ENCODE measurements at places on chromosomes 2 and 18. TPM values are rescaled to one million over a fixed set of nuclear protein-coding genes. Genes with fewer than 3 reads are reported as not detected.

DNA sequence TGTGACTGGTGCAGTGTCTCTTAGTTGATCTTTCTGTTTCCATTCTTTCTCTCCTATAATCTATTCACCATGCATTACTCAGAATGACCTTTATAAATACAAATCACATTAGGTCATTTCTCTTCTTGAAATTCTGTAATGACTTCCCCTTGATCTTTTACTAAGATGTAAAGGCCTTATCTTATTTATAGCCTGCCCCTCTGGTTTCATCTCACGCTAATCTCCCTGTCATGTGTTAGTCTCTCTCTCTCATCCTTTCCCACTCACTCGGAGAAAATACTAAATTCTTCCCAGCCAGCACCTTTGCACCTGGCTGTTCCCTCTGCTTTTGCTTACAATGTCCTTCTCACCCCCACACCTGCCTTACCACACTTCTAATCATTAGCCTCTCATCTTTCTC, 530.8 kb downstream of the ADCYAP1 start:
- H3K4me3 ChIP-seq = no peak overlapping the region
- DNase-seq = no peak
- no peaks in the 10 kb centered on the region for H3K27me3 ChIP-seq
- no peaks in the 10 kb centered on the region for H3K36me3 ChIP-seq

DNA sequence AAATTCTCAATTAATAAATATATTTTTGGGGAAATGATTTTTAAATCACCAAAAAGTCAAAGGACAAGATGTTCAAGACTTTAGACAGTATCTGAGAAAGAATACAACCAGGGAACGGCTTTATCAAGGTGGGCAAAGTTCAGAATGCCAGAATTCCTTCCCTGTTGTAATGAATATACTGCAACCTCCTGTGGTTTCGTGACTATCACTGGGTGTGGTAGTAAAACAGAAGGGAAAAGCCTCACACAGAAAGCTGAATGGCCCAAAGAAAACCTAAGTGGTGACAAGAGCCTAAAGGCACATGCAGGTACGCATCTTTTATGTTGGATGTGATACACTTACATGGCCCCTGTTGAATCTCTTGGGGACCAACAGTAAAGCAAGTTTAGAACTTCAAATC, 37.1 kb downstream of the MBD2 start:
- no peak overlapping the region for H3K4me3 ChIP-seq
- DNase-seq = peak; percentile 42
- no peaks in the 10 kb centered on the region for H3K4me1 ChIP-seq
- H3K27me3 ChIP-seq = no peaks in the 10 kb centered on the region
- no peaks in the 10 kb centered on the region for H3K36me3 ChIP-seq

DNA sequence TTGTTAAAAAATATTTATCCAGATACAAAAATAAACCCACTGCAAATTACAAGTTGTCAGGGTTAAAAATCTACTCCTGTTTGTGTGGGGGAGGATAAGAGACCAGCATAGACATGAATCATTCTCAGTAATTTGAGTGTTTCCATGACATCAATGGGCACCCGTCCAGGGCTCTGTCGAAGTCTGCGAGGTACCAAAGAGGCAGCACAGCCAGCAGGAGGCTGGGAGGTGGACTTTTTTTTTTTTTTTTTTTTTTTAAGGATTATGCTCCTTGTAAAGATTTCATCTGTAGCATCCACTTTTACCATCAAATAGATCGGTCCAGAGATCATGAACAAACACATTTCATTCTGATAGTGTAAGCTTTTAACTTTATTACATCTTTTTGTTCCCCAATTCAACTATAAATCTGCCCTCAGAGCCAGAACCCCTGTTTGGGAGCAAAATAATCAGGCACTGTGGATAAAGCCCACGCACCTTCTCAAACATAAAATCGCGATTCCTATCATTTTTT, 182.0 kb downstream of the TCF4 start:
- H3K4me3 ChIP-seq = no peak overlapping the region
- no peaks in the 10 kb centered on the region for H3K36me3 ChIP-seq
- no peaks in the 10 kb centered on the region for H3K27me3 ChIP-seq
- no peak overlapping the region for H3K27ac ChIP-seq
- DNase-seq = peak; percentile 47

GRCh38 chr2:190352668-190353536, 9.5 kb downstream of the INPP1 start:
- no peaks in the 10 kb centered on the region for H3K36me3 ChIP-seq
- H3K27me3 ChIP-seq = no peaks in the 10 kb centered on the region
- peaks cover 3% of the 10 kb centered on the region for H3K4me1 ChIP-seq
- H3K27ac ChIP-seq = no peak overlapping the region
- DNase-seq = no peak

Gene GDF7
- total RNA-seq = 0.11 TPM

DNA sequence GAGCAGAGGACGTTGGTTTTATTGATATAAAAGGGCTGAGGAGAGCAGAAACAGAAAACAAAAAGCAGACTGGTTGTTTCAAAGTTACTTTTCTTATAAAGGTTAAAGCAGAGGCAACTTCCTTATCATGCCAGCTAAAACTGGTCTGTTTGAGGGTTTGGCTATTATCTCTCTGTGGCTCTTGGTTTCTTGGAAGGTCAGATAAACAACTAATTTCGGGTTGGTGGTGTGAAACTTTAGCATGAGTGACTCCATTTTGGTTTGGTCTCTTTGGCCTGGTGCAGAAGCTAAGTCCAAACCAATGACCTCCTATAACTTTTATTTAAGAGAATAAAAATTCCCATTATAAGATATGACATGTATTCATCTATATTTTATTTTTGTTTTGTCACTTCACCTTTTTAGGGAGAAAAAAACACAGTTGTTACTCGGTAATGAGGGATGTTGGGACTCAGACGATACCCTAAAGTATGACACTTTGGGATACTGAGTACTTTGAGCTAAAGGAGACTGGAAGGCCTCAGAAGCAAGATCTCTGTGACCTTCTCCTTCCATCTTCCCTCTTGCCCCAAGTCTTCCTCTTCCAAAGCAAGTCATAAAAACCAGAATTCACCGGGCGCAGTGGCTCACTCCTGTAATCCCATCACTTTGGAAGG, 23.3 kb downstream of the TNFAIP6 start:
- no peak for DNase-seq
- H3K4me1 ChIP-seq = no peaks in the 10 kb centered on the region
- no peak overlapping the region for H3K4me3 ChIP-seq
- H3K27ac ChIP-seq = no peak overlapping the region
- no peaks in the 10 kb centered on the region for H3K27me3 ChIP-seq

- H3K4me3 ChIP-seq = no peak overlapping the region
- no peaks in the 10 kb centered on the region for H3K36me3 ChIP-seq
- no peak for DNase-seq
- no peak overlapping the region for H3K27ac ChIP-seq
- no peaks in the 10 kb centered on the region for H3K27me3 ChIP-seq
- H3K4me1 ChIP-seq = peaks cover 22% of the 10 kb centered on the region
Measured at GRCh38 chr18:79684787-79685186, 5.2 kb downstream of the CTDP1 start.

DNA sequence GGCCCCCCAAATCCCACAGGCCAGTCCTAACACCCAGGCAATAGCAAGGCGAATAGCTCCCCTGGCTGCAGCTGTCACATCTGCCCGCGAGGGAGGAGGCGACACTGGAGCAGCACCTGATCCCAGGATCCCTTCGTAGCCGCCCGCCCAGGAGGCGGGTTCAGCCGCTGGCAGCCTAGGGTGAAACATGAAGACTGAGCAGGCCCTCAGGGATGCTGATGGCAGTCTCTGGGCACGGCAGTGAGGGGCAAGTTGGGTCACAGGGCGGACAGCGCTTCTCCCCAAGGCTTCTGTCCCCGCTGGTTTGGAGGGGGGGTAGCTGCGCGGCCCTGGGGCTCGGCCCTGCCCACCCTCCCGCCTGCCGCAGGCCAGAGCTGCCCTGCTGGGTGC, 1.9 kb downstream of the DNMT3A start:
- H3K36me3 ChIP-seq = no peaks in the 10 kb centered on the region
- H3K4me3 ChIP-seq = peak overlapping the region; percentile 67
- H3K4me1 ChIP-seq = peaks cover 8% of the 10 kb centered on the region
- H3K27me3 ChIP-seq = no peaks in the 10 kb centered on the region

Gene C2orf78
- total RNA-seq = not detected

DNA sequence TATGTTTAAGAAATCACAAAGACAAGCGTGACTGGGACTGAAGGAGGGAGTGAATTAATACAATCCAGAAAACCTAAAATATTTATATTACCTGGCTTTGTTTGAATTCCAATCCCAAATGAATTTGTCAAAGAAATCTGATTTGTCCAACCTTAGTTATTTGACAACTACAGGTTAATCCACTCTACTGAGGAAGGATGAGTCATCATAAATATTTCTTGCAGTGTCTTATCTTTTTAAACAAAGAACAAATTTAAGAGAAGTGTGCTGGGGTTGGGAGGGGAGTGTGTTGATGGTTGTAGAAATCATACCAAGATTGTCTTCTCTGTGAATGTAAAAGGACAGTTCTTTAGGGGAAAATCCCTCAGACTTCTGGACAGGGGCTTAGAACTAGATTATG, 1106.3 kb upstream of the SLC39A10 start:
- H3K27me3 ChIP-seq = no peaks in the 10 kb centered on the region
- no peaks in the 10 kb centered on the region for H3K36me3 ChIP-seq
- DNase-seq = no peak

DNA sequence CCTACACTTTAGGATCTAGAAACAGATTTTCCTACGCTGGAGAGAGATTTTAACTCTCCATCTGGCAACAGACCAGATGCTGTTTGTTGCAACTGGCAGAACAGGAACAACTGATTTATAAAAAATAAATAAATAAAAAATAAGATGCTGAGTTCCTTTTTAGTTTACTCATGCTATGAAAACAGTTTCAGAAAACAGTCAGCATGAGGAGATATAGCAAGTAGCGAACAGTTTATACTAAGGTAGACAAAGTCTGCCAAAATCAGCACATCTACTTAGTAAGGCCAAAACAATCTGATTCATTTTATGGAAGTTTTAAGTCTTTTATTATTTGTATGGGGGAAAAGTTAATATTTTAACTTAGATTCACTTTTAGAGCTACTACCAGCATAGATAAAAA, 974.0 kb upstream of the CNTNAP5 start:
- H3K36me3 ChIP-seq = no peaks in the 10 kb centered on the region
- DNase-seq = no peak

GRCh38 chr2:55225481-55226020, 6.5 kb downstream of the CLHC1 start:
- no peaks in the 10 kb centered on the region for H3K36me3 ChIP-seq
- no peak overlapping the region for H3K27ac ChIP-seq
- no peak overlapping the region for H3K4me3 ChIP-seq
- no peaks in the 10 kb centered on the region for H3K27me3 ChIP-seq
- DNase-seq = no peak

Gene NOL4
- 1.5 TPM for total RNA-seq

Gene FBXO36
- total RNA-seq = 1.9 TPM

GRCh38 chr2:235889302-235889630, 278.9 kb downstream of the GBX2 start:
- H3K4me3 ChIP-seq = no peak overlapping the region
- no peaks in the 10 kb centered on the region for H3K27me3 ChIP-seq
- H3K27ac ChIP-seq = no peak overlapping the region
- no peak for DNase-seq
- H3K36me3 ChIP-seq = no peaks in the 10 kb centered on the region

GRCh38 chr2:10135296-10136089, 13.0 kb downstream of the RRM2 start:
- H3K36me3 ChIP-seq = no peaks in the 10 kb centered on the region
- H3K4me1 ChIP-seq = no peaks in the 10 kb centered on the region
- no peak overlapping the region for H3K27ac ChIP-seq
- no peak overlapping the region for H3K4me3 ChIP-seq
- no peak for DNase-seq

Gene HOXD1
- total RNA-seq = 8.3 TPM

GRCh38 chr2:223142118-223142517, 90.1 kb downstream of the KCNE4 start:
- no peak overlapping the region for H3K4me3 ChIP-seq
- H3K27ac ChIP-seq = no peak overlapping the region
- H3K27me3 ChIP-seq = no peaks in the 10 kb centered on the region
- no peak for DNase-seq
- no peaks in the 10 kb centered on the region for H3K36me3 ChIP-seq
- no peaks in the 10 kb centered on the region for H3K4me1 ChIP-seq

DNA sequence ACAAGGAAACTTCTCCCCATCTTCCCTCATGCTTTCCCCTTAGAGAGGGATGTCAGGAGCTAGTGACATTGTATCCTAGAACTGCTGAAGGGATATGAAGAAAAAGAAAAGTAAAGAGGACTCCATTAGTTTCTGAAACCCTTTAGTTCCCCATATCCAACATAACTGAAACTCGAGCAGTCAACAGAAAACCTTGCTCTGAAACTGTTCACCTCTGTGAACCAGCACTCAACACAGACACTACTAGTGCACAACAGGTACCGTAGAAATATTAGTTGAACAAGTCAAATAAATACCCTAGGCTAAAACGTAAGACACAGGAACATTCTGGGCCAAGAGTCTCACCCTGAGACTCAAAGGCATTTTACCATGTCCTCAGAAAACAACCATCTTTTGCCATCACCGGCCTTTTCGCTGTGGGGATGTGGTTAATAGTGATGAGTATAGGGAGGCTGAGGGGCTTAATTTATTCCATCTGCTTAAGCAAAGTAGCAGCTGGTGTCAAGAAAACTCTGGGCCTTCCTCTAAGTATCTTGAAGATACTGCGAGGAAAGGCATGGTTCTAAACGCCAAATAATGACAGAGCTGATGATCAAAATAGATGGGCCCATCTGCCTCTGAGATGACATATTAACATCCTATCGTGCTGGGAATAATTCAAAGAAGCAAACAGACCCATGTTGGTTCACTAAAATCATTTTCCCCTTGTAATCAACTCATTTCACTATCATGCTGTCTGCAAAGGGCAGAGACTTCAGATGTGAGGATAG, 156.8 kb downstream of the STK39 start:
- H3K4me3 ChIP-seq = no peak overlapping the region
- H3K4me1 ChIP-seq = no peaks in the 10 kb centered on the region
- DNase-seq = no peak
- no peaks in the 10 kb centered on the region for H3K36me3 ChIP-seq

DNA sequence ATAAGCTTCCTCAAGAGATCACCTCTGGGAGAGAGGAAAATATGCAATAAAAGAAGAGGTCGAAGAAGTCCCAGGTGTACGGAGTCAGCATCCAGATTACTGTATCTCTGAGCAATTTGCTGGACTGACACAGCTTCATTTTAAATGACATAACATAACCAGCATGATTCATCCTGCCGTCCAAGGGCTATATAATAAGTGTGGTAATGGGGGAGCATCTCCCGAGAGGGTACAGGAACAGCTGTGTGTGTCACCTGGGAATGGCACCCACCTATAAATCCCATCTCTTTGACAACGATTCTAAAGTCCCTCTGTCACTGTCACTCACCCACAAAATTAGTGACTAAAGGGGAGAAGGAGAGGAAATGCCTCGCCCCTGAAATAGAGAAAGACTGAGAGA, 19.3 kb upstream of the FZD7 start:
- H3K4me1 ChIP-seq = no peaks in the 10 kb centered on the region
- H3K4me3 ChIP-seq = no peak overlapping the region
- DNase-seq = no peak
- H3K27ac ChIP-seq = no peak overlapping the region
- H3K36me3 ChIP-seq = no peaks in the 10 kb centered on the region
- H3K27me3 ChIP-seq = no peaks in the 10 kb centered on the region
